ENCODE measurements at places on chromosomes 6 and 20.

DNA sequence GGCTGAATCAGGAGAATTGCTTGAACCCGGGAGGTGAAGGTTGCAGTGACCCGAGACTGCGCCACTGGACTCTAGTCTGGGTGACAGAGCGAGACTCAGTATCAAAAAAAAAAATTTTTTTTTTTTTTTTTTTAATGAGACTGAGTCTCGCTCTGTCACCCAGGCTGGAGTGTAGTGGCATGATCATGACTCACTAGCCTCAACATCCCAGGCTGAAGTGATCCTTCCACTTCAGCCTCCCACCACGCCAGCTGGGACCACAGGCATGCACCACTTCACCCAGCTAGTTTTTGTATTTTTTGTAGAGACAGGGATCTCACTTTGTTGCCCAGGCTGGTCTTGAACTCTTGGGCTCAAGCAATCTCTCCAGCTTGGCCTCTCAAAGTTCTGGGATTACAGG is 53.3 kb downstream of the MYO6 start:
- DNase-seq = no peak

GRCh38 chr6:34000281-34000680 is 145.6 kb downstream of the GRM4 start:
- no peak for DNase-seq

DNA sequence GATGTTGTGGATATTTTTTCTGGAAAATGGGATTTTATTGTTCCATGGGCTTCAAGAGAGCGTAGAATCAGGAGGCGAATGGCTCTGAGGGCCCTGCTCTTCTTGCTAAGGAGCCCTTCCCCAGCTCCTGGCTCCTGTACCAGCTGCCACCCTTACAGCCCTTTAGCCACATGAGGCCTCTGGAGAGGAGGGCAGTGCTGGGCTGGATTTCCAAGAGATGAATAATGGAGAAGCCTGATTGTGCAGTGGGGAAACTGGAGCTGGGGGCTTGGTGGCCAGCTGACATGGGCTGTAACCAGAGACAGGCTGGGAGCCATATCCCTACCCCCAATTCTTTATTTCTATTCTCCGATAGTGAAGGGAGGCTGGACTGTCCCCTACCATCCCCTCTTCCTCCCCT is 9.2 kb downstream of the LRRC73 start:
- no peak for DNase-seq

DNA sequence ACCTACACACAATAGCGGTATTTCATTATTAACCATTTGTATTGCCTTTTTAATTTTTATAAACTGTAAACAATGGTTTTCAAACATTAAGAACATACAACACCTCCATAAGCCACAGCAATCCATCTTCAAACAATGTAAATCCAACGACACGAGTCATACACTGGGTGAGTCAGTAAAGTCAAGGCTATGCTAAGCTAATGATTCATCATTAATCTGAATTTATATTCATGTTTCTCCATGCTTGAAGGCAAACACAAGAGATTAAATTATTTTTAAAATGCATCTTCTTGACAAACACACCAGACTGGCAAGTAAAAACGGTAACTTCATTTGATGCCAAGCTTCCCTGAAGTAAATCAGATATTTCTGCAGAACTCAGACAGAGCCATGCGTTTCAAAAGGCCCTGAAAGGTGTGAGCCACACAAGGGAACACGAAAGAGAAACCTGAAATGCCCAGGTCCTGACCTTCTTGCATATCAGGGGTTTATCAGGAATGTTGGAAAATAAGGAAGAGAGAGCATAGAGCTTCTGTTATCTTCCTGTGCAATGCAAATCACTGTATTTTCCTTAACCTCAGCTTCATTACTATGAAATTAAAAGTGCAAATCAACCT is 162.5 kb downstream of the ALDH8A1 start:
- DNase-seq = no peak

- DNase-seq = no peak
These were observed 176.4 kb downstream of the TBC1D32 start for GRCh38 chr6:121157906-121158305.

DNA sequence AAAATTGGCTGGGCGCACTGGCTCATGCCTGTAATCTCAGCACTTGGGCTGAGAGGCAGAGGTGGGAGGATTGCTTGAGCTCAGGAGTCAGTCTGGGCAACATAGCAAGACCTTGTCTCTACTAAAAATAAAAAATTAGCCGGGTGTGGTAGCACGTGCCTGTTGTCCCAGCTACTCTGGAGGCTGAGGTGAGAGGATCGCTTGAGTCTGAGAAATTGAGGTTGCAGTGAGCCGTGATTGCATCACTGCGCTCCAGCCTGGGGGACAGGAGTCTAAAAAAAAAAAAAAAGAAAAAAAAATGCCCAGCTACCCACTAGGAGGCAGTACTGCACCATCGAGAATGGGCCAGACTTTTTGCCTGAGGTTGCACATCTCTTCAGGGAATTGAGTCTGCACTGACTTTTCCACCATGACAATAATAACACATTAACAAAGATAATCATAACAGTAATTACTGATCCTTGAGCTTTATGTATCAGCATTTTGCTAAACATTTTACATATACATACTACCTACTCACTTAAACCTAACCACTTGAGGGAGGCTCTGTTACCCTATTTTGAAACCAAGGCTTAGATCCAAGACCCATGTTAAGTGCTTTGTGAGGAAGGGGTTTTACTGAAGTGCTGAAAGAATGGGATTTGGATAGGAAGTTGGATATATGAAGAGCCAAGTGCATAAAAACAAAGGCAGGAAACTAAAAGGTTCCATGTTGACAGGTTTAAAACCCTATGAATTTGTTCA is 21.0 kb downstream of the SRSF3 start:
- DNase-seq = peak; percentile 50

- no peak for DNase-seq
These were observed 116.8 kb downstream of the VEGFA start for GRCh38 chr6:43886717-43887339.

- DNase-seq = no peak
These were observed 33.4 kb downstream of the TRAF3IP2 start for GRCh38 chr6:111572216-111572706.

DNA sequence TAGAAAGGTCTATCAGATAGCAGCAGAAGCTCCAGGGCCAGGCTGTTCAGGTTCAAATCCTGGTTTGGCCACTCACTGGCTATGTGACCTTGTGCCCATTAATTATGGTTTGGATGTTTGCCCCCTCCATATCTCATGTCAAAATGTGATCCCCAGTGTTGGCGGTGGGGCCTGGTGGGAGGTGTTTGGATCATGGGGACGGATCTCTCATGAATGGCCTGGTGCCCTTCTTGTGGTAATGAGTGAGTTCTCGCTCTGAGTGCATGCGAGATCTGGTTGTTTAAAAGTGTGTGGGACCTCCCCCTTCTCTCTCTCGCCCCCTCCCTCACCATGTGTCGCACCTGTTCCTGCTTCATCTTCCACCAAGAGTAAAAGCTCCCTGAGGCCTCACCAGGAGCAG is 240.9 kb downstream of the LRFN2 start:
- no peak for DNase-seq

DNA sequence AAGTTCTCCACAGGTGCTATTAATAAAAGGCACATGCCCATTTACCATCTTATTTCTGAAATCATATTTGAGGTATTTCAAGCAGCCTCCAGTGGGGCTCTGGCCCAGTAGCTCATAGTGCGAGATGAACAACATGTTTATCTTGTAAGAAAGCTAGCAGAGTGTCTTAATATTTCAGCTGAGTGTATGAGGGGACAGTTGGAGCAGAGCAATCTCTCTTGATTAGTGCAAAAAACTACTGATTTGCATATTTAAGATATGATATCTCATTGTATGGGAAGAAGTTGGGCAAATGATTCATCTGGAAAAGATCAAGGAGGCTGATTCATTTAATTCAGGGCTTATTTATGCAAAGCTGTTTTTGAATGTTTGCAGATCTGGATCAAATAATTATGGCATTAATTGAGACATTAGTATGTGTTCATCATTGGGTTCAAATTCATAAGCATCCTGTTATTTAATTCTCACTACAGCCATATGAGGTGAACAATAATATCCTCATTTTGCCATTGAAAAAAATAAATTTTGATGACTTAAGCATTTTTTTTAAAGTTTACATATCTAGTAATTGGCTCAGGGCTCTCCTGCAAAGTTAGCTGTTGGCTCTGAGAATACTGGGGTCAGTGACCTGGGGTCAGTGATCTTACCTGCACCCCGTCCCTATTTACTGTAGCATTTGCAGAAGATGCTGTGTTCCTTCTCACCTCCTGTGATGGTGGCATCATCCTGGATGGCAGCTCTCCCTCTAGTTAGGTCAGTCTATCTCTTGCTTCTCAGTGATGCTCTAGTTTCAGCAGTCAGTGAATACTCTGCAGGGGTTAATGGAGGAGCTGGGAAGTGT is 24.1 kb upstream of the GCLC start:
- no peak for DNase-seq

DNA sequence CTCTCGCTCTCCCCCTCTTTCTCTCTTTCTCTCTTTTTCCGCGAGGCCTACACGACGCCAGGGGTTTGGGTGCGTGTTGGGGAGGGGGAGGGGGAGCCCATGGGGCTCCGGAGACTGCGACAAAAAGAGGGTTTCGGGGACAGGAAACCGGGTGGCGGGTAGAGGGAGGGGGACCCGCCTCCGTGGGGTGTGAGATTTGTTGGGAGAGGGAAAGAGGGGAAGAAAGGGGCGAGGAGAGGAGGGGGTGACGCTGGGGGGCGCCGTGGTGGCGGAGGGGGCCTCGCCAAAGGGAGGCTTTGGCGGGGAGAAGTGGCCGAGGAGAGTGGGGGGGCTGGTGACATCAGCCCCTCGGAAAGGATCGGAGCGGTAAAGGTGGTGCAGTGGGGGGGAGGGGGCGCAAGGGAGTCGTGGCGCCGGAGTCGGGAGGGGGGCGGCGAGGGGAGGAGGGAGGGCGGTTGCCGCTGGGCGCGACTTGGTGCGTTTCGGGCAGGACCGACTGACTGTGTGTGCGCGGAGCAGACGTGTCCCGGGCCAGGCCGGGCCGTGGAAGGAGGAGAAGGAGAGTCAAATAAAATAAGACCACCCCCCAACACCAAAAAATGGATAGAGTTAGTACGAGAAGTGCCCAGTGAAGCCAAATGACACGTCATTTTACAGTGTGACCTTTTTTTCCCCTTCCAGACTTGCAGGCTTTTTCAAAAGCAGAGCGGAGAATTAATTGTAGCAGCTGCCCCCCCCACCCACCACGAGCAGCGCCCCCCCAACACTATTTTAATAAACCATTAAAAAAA is 39.8 kb downstream of the GNAS start:
- peak; percentile 76 for DNase-seq

DNA sequence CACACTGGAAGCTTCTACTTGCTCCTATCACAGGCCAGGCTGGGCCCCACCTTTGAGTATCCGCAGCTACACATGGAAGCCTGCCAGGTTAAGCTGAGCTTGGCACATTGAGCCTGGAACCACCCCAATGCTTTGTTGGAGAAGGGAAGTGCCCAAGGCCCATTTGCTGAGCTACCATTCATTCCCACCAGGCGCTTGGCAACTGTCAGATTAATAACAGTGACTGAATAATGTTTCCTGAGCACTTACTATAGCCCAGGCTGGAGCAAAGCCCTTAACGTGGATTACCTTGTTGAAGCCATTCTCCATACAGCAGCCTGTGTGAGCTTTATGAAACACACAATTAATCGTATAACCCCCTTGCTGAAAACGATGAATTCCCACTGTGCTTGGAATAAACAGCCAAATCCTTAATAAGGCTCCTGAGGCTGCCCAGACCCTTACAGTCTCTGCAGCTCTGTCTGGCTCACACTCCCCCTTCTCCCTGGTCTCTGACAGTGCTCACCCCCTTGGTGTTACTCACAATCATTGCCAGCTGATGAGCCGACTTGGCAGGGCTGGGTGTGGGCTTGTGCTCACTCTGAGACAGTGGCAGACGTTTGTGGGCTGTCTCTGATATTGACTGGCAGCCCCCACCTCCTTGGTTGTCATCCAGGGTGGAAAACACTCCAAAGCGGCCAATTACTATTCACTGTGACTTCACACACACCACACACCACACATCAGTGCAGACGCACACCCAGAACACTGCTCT is 357.1 kb downstream of the MAFB start:
- DNase-seq = no peak

GRCh38 chr20:50308513-50309279 is 118.1 kb downstream of the CEBPB start:
- no peak for DNase-seq

- DNase-seq = no peak
These were observed 45.1 kb downstream of the SRC start for GRCh38 chr20:37390891-37391525.

- DNase-seq = no peak
These were observed 102.7 kb downstream of the AGPAT4 start for GRCh38 chr6:161171207-161171606.

DNA sequence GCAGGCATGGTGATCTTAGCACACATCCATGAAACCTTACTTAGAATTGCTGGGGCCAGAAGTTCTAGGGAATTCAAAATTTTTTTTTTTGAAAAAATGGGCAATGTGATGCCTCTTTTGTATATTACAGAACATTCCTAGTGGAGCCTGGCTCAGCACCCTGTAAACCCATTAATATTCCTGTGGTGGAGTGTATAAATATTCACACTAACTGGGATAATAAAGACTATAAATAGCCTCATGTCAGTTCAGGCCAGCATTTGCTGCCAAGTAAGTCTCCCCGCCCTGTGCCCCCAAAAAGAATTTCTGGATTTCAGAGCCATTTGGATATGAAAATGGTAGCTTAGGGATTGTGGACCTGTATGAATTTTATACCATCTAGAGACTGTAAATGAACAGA is 14.8 kb downstream of the BANF2 start:
- no peak for DNase-seq

- DNase-seq = no peak
These were observed 136.2 kb downstream of the HIVEP1 start for GRCh38 chr6:12148317-12148801.

GRCh38 chr6:34916348-34916967 is 27.4 kb downstream of the ANKS1A start:
- no peak for DNase-seq

GRCh38 chr6:23620911-23621401 is 505.1 kb upstream of the NRSN1 start:
- DNase-seq = no peak

DNA sequence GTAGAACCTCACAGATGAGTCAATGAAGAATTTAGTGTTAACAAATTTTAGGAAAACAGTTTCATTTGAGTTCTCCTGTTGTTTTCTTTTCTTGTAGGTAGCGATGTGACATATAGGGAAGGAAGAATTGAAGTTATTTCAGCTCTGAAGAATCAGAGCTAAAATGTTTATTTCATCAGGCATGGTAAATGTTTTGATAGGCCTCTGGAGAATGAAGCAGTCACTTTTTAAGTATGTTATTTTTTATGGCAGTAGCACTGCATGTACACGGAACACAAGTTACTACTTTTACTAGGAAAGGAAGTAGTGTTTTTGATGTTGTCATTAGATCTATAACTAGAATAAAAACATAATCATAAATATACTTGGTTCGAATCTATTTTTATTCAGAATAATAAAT is 1357.3 kb upstream of the CITED2 start:
- DNase-seq = no peak

GRCh38 chr6:25732468-25733198 is 21.9 kb upstream of the SLC17A4 start:
- DNase-seq = no peak

- DNase-seq = no peak
These were observed at the start of gene SYNDIG1 for GRCh38 chr20:24469116-24469893. SYNDIG1 (plus strand) TSS chr20:24469629; CDS start chr20:24543098, 73,469 bp downstream.

All from activated T-cell treated with anti-CD3 and anti-CD28 coated beads, Interleukin-2, amount 50 U/mL, for 1 hour (primary cell).